NCI-H1417 treated with DMSO at 0.1 percent for 48 hours (cell line): ENCODE measurements at places on chromosomes 5 and 9.

- DNase-seq = no peak
Observed at GRCh38 chr9:125376261-125377226, 114.9 kb downstream of the GAPVD1 start.

DNA sequence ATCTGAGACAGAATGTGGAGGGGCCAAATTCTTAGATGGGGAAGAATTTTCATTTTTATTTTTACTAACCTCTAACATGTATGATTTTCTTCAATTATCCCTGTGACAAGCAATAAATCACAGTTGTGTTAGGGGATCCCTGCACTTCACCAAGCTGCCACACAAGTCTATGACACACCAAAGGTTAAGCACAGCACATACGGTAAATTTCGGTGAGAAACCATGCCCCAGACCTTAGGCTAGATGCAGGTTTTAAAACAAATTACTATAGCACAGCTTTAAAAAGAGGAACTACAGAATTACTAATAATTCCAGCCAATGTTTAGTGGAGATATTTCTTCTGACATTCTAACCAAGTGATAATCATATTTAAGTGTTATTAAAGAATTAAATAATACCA, 175.7 kb upstream of the RORB start:
- DNase-seq = no peak

GRCh38 chr9:111953444-111953843, 56.8 kb downstream of the UGCG start:
- no peak for DNase-seq

DNA sequence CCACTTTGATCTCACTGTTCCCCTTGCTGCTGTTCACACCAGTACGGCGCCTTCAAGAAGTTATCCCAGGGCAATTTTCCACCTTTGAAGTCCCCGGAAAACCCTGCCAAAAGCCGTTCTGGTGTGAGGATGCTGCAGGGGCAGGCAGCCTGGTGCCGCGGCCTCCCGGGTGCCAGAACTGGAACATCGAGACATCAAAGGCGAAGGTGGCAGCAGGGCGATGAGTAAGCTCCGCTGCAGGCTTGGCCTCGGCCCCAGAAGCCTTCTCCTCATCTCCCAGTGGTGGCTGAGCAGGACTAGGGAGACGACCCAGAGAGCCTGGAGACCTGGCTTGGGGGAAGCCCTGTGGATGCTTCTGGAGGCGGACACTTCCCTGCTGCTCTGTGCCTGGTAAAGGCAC, 115.3 kb upstream of the MSX2 start:
- no peak for DNase-seq

GRCh38 chr5:40367255-40367654, 312.5 kb upstream of the PTGER4 start:
- DNase-seq = no peak

DNA sequence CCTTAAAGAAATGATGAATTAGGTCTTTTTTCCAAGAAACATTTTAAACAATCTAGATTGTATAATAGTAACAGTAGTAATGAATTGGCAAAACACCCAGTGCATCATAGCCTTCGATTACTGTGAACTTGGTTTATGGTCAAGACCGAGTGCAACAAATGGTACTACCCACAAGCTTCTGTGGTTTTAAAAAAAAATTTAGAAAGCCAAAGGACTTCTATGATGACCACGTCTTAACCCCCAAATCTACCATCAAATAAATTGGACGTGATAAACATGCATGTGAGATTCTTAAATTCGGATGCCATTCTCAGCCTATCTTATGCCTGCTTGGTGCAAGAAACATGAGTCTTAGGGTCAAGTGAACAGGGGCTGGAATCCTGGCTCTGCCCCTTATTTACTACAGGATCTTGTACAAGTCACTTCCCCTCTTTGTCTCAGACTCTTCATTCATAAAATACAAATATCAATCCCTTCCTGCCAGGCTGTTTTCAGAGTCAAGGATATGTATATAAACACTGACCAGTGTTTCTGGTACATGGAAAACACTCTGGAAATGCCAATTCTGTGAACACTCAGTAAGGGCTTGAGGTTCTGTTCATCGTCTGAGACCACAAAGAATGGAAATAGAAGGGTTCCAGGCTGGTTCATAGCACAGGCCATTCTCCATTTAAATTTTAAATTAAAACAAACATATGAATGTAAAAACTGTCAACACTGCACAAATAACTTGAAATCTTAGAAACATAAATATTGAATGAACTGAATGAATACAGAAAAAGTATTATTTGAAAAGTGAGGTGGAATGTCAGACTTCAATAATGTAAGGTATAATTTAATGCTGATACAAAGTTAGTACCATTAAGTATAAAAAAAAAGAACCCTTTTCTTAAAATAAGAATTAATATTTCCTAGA, 107.8 kb downstream of the NR6A1 start:
- DNase-seq = no peak

GRCh38 chr9:95595721-95596295, 79.0 kb upstream of the PTCH1 start:
- no peak for DNase-seq

DNA sequence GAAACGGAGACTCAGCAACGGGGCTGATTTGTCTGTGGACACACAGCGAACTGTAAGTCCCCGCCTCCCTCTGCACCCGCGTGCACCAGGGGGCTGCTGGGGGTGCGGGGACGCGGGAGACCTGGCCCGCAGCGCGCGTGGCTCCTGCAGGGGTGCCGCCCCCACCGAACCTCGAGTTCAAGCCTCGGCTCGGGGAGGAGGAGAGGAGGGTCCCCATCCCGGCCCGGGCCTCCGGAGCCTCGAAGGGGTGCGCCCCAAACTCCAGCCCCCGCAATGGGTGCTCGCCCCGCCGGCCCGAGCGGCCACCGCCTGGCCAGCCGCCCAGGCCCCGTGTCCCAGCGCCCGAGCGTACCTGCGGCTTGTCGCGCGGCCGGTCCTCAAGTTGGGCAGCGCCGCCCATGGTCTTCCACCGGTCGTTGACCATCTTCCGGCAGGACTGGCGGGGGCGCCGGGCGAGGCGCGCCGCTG, 829 bp downstream of the FIBCD1 start:
- DNase-seq = no peak

DNA sequence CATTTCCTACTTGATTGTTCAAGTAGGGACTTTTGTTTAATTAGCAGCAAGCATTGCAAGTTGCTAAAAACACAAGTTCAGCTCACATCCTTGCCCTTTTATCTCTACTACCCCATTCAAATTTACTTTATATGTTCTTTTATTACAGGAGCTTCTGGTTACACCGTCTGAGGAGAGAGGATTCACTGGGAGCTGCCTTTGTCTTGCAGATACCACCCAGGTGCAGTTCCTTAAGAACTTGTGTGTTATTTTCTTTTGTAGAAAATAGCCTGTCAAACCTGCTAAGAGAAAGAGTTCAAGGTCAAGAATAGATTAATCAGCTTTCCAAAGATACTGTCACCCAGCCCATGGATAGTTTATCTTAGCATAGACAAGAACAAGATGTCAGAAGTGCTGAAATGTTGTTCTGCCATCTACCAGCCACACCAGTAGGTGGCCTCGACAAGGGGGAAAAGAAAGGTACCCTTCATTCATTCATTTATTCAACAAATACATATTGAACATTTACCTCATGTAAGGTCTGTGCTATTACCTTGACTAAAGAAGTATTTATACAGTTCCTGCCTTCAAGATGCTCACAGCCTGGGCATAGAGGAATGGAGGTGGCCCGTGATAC, 750.3 kb downstream of the MAT2B start:
- no peak for DNase-seq

DNA sequence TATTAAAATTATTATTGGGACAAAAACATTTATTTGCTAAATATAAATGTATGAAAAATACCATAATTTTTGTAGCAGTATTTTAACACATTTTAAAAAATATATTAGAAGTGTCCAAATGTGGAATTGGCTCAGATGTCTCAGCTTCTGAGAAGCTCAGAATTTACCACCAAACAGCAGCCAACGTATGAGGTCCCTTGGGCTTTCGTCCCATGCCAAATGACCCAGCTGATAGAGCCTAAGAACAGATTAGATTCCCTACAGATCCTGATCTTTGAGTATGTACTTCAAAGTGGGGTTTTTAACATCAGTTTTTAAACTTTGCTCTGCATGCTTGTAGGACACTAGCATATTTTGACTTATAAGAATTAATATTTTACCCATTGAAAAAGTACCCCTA, 77.3 kb upstream of the RPS23 start:
- no peak for DNase-seq

DNA sequence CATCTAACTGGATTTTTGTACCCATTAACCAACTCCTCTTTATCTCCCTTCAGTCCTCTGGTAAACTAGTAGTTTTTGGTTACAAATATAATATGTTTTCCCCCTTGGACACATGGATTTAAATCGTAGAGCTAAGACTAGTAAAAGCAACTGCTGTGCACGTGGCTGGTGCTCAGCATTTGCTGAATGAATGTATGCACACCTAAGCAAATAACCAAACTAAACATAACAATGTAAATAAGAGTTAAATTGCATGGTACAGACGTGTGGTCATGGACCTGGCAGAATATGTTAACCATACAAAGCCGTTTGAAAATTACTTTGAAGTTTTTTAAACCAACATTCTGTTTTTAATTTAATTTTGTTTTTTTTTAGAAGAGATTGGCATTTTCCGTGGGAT, 65.2 kb upstream of the FYB1 start:
- DNase-seq = no peak

DNA sequence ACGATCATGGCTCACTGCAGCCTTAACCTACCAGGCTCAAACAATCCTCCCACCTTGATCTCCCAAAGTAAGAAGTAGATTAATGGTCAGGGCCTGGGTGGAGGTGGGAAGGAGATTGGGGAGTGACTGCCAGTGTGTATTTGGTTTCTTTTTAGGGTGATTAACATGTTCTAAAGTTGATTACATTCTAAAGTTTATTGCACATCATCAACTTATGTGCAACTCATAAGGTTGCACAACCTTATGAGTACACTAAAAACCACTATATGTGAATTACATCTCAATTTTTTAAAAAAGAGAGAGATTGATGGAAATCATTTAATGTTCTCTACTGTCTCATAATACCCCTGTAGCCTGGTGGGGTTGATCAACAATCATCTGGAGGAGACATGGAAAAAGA, 218.1 kb downstream of the AOPEP start:
- DNase-seq = no peak

DNA sequence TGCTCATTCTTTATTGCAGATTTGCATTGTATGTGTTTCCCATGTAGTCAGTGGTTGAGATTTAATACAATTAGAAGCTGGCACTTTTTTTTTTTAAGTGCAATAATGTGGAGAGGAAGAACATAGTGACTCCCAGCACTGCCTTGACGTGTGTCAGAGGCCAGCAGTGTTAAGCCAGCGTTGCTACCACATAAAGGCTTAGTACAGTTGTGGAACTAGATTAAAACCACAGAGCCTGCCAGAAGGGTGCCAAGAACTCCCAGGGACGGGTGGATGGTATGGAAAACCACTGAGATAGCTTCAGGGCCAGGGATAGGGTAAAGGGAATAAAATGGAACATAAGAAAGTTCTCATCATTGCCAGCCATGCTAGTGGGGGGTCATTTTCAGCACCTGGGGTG, 142.9 kb downstream of the TRIO start:
- DNase-seq = no peak

DNA sequence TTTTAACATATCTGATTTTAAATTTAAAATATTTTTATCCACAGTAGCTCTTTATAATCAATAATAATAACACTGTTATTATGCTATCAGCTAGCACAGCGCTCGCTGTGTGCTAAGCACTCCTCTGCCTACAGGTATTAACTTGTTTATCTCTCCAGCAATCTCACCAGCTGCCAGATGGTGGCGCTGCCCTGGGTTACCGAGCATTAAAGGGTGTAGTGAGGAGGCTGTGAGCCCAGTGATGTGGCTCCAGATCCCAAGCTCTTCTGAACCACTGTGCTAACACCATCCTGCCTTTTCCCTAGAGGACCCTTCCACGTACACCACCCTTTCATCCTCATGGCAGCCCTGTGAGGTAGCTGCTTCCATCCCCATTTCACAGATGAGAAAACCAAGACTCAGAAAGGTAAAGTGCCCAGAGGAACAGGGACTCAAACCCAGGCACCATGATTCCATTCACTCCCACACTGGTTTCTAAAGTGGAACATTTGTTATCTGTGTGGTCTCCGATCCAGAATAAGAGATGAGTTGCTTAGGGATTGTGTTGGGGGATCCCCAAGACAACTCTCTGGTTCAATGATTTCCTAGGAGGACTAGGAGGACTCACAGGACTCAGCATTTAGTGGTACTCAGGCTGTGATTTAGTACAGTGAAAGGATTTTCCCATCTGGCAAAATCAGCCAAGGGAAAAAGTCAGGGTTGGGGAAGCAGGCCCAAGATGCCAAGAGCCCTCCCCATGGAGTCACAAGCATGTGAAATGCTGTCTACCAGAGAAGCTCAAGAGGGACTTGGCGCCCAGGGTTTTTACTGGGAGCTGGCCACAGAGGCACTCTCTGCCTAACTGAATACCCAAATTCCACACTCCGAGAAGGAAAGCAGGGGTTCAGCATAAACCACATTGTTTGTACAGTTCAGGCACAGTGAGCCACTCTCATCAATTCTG, 7.0 kb downstream of the IGFBPL1 start:
- no peak for DNase-seq

DNA sequence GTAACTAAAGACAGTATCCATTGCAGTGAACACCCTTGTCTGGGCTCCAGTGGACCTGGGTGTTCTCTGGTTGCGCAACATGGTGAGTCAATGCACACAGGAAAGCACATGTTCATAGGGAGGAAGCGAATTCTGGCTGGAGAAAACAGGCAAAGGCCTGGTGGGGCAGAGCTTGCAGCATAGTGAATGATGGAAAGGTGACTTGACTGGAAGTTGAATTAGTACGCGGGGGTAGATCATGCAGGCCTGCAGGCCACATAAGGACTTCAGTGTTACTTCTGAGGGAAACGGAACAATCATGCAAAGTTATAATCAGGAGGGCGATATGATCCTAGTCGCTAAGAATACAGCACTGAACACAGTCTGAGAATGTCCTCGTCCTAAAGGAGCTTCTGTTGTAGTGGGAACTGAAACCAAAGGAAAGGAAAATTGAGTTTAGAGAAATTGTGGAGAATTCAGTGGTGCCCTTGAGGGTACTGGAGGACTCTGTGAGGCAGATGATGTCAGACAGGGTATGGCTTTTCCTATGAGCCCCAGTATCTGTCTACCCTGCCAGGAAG, 71.9 kb upstream of the RANBP3L start:
- DNase-seq = no peak

DNA sequence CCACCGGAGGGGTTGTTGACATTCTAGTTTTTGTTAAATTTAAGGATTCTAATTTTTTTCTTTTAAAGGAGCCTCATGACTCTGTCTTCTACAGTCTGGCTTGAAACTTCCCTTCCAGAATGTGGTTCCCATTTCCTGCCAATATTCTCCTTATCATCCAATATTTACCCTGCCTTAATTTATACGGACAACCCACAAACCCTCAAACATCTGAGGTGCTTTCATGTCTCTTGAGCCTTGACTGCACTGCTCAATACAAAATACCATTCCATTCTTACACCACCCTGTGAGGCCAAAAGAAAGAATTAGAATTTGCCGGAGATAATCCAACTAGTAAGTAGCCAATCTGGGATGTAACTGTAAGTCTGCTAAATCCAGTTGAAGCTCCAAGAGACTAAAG, 346.5 kb downstream of the SPOCK1 start:
- no peak for DNase-seq

- no peak for DNase-seq
Observed at GRCh38 chr5:96780626-96781025, 27.1 kb downstream of the ERAP1 start.

GRCh38 chr5:35694481-35694880, 76.8 kb downstream of the SPEF2 start:
- no peak for DNase-seq

GRCh38 chr9:68978066-68978465, 35.8 kb downstream of the PRKACG start:
- DNase-seq = no peak
